ENCODE measurements at places on chromosomes 6 and 20. TPM values are rescaled to one million over a fixed set of nuclear protein-coding genes. Genes with fewer than 3 reads are reported as not detected.

ADGRF4 gene
- total RNA-seq: not detected

UBE2C gene
- 184 TPM for total RNA-seq

HEY2 gene
- not detected for total RNA-seq

DNA sequence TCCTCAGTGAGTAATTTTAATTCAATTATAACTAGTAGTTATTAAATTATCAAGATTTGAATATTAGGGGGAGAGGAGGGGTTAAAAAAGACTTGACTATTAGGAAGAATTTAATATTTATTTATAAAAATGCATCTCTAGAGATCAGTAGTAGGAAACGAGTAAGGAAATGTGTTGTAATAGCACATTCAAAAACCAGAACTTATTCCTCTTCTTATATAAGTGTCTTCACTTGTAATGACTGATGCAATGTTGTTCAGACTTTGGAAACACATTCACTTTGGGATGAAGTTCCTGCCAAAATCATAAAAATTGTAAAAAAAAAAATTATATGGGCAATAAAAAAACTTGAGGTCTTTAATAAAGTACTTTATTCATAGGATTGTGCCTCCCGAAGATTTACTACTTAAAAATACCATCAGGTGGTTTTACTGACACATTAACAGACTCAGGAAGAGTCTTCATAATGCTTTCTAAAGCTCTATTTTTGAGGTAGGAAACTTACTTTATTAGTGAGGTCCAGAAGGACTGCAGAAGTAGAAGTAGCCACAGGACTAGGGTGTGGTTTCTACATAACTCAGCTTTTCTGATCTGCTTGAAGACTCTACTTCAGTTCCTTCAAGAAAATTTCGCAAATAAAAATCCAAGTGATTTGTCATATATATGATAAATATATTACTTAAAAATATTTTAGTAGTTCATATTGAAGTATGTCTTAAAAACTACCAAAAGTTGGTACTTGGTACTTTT, 59.8 kb downstream of the CCDC170 start:
- no peak for DNase-seq

CLPSL2 gene
- not detected for total RNA-seq

HLA-DQA2 gene
- total RNA-seq: not detected

GRCh38 chr6:34333858-34334257, 58.6 kb downstream of the NUDT3 start:
- no peak for DNase-seq

Measured in activated CD4-positive, alpha-beta memory T cell treated with anti-CD3 and anti-CD28 coated beads, Interleukin-2, amount 10 ng/mL, durations not matched to agents 7 days and 5 days (primary cell).